ENCODE measurements at places on chromosomes 5 and 9. TPM values are rescaled to one million over a fixed set of nuclear protein-coding genes. Genes with fewer than 3 reads are reported as not detected.
A peak's percentile ranks its signal among the peaks of the same experiment; 100 is the strongest.

DNA sequence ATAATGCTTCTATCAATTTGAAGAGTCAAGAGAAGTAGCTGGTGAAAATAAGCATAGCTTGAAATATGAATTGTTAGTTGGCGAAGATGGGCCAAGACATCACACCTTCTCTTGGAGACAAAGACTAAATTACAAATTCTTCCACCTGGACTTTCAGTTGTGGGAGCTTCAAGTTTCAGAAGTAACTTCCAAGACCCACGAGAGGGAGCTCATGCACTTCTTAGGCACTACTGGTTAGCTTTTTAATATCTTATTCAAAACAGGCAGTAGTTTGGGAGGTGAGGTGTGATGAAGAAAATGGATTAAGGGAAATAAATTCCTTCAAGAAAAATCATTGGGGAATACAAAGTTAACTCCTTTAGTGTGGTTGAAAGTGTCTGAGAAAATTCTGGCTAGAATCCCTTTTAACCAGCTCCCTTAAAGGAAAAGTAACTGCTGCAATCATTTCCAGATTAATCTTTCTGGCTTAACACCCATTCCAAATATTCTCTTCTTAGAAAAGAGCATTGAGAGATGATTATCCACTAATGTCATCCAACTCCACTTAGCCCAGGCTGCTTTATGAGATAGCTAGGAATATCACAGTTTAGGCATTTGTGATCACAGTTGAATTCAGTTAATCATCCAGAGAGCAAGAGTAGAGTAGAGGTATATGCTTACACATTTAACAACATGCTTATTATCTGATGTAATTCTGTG lies 139.5 kb upstream of the DMRTA1 start:
- H3K27me3 ChIP-seq = no peaks in the 10 kb centered on the region
- H3K4me3 ChIP-seq = no peak overlapping the region
- peak; percentile 54 for DNase-seq
- no peak overlapping the region for H3K27ac ChIP-seq
- H3K36me3 ChIP-seq = no peaks in the 10 kb centered on the region

DNA sequence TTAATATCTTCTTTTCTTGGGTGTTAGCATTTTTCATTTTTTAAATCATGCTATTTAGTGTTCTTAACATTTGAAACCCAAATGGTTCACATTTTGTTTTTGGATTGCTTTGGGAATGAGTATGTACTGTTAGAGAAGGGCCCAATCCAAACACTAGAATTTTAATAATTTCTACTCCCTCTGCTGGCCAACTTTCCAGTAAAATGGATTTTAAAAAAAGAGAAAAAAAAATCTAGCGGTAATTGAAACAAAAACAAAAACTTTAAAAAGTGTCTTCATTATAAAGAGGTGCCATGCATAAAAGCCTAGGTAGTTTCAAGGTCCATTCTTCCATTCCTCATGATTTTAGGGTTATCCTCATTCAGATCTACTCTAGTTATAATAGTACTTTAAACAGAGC lies 32.1 kb upstream of the RICTOR start:
- H3K27me3 ChIP-seq = no peaks in the 10 kb centered on the region
- no peak for DNase-seq
- H3K27ac ChIP-seq = no peak overlapping the region

DNA sequence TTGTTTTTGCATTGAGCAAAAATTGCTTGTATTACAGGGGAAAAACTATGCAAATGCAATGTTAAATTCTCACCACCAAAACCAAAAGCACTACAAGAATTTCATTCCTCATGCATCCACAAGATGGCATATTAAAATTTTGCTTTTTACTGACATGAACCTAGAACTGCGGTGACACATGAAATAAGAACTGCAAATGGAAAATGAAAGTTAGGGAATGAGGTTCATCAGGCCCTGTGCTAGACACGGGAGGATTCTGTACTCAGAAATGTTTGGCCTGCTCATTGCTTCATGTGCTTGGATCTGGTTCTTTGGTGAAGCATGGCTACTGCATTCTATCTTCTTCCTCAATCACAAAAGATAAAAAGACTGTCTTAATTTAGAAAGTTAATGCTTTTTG lies 9.1 kb upstream of the RFK start:
- no peaks in the 10 kb centered on the region for H3K36me3 ChIP-seq
- no peak overlapping the region for H3K4me3 ChIP-seq
- peak; percentile 83 for DNase-seq
- no peaks in the 10 kb centered on the region for H3K27me3 ChIP-seq

GRCh38 chr5:150322202-150322601 lies 19.5 kb upstream of the ARSI start:
- H3K27ac ChIP-seq = no peak overlapping the region
- peak; percentile 18 for DNase-seq
- no peaks in the 10 kb centered on the region for H3K36me3 ChIP-seq
- H3K4me1 ChIP-seq = peaks cover 24% of the 10 kb centered on the region
- peaks cover 3% of the 10 kb centered on the region for H3K27me3 ChIP-seq
- no peak overlapping the region for H3K4me3 ChIP-seq

- no peak overlapping the region for H3K4me3 ChIP-seq
- H3K4me1 ChIP-seq = peaks cover 4% of the 10 kb centered on the region
- no peak for DNase-seq
- H3K27ac ChIP-seq = no peak overlapping the region
These were observed 346.3 kb downstream of the TMEM167A start for GRCh38 chr5:82730913-82731312.

- H3K27me3 ChIP-seq = peaks cover 15% of the 10 kb centered on the region
- no peaks in the 10 kb centered on the region for H3K4me1 ChIP-seq
- no peak overlapping the region for H3K4me3 ChIP-seq
These were observed 32.3 kb upstream of the NRG2 start for GRCh38 chr5:140075371-140075770.

GRCh38 chr5:176540476-176540899 lies 3.3 kb upstream of the RNF44 start:
- DNase-seq = no peak
- H3K36me3 ChIP-seq = no peaks in the 10 kb centered on the region
- no peaks in the 10 kb centered on the region for H3K27me3 ChIP-seq
- peaks cover 41% of the 10 kb centered on the region for H3K4me1 ChIP-seq
- no peak overlapping the region for H3K4me3 ChIP-seq
- no peak overlapping the region for H3K27ac ChIP-seq

GFI1B gene
- total RNA-seq = not detected

GRCh38 chr9:106419829-106420228 lies 443.1 kb upstream of the ZNF462 start:
- H3K36me3 ChIP-seq = no peaks in the 10 kb centered on the region
- no peak overlapping the region for H3K27ac ChIP-seq
- no peak overlapping the region for H3K4me3 ChIP-seq
- H3K4me1 ChIP-seq = no peaks in the 10 kb centered on the region
- DNase-seq = no peak

CBY3 gene
- total RNA-seq = not detected

DNA sequence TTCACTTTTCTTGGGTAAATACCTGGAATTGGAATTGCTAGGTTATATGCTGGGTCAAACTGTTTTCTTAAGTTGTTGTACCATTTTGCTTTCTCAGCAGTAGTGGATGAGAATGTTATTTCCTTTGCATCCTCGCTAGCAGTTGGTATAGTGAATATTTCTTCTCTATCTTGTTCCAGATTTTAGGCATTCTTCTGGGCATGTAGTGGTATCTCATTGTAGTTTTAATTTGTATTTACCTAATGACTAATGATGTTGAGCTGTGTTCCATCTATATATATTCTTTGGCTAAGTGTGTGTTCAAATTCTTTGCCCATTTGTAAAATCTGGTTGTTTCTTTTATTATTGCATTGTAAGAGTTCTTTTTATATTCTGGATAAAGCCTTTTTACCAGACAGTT lies 333.3 kb downstream of the MAT2B start:
- no peak for DNase-seq
- H3K4me3 ChIP-seq = no peak overlapping the region
- H3K27me3 ChIP-seq = no peaks in the 10 kb centered on the region
- no peak overlapping the region for H3K27ac ChIP-seq

KIF2A gene
- total RNA-seq = 57.7 TPM

DNA sequence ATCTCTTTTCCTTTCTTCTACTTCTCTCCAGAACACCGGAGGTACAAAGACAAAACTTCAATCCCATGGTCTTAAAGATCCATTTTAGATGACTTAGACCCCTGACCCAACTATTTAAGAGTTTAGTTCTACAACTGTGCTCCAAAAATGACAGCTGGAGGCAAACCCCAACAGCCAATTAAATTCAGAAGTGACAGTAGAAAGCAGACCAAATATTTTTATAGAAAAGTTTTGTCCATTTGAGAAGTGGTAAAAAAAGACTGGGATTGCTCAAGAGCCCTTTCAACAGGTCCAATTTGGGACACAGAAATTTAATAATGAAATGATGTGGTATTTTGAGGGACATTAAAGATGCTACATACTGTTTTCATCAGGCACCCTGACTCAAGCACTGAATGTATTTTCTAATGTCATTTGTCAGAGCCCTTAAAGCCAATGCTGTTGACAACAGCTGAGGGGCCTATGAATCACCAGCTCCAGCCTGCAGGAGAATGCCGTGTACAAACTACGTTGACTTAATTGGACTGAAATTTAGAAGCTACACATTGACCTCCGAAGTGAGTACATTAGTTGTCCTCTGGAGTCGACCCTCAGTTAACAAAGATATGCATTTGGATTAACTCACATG lies 147.5 kb upstream of the PIK3R1 start:
- no peak for DNase-seq
- H3K4me1 ChIP-seq = no peaks in the 10 kb centered on the region
- no peak overlapping the region for H3K27ac ChIP-seq
- no peak overlapping the region for H3K4me3 ChIP-seq
- no peaks in the 10 kb centered on the region for H3K27me3 ChIP-seq

- H3K27ac ChIP-seq = peak overlapping the region; percentile 84
- H3K4me3 ChIP-seq = peak overlapping the region; percentile 59
- H3K27me3 ChIP-seq = no peaks in the 10 kb centered on the region
- H3K36me3 ChIP-seq = no peaks in the 10 kb centered on the region
- H3K4me1 ChIP-seq = peaks cover 13% of the 10 kb centered on the region
These were observed 48.2 kb downstream of the DAB2IP start for GRCh38 chr9:121699571-121700164.

PITX1 gene
- 0.42 TPM for total RNA-seq

GRCh38 chr9:127913682-127914081 lies 3.2 kb downstream of the ST6GALNAC4 start:
- no peak overlapping the region for H3K27ac ChIP-seq
- H3K36me3 ChIP-seq = peaks cover 24% of the 10 kb centered on the region
- H3K27me3 ChIP-seq = no peaks in the 10 kb centered on the region
- DNase-seq = no peak

GRCh38 chr5:138755084-138755748 lies 2.0 kb downstream of the CTNNA1 start:
- peak overlapping the region; percentile 86 for H3K4me3 ChIP-seq
- no peak for DNase-seq
- H3K27me3 ChIP-seq = no peaks in the 10 kb centered on the region
- no peaks in the 10 kb centered on the region for H3K36me3 ChIP-seq
- peaks cover 17% of the 10 kb centered on the region for H3K4me1 ChIP-seq

DNA sequence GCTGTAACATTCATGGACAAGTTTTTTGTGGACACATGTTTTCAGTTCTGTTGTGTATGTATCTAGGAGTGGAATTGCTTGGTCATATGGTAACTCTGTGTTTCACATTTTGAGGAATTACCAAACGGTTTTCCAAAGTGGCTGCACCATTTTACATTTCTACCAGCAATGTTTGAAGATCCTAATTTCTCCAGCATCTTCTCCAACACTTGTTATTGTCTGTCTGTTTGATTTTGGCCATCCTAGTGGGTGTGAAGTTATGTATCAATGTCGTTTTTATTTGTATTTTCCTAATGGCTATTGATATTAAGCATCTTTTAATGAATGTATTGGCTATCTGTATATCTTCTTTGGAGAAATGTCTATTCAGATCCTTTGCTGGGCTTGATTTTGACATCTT lies 6.9 kb downstream of the TMEFF1 start:
- no peak overlapping the region for H3K27ac ChIP-seq
- H3K36me3 ChIP-seq = no peaks in the 10 kb centered on the region
- H3K4me3 ChIP-seq = no peak overlapping the region
- H3K27me3 ChIP-seq = no peaks in the 10 kb centered on the region
- H3K4me1 ChIP-seq = no peaks in the 10 kb centered on the region

GRCh38 chr9:118618084-118618483 lies 751.2 kb downstream of the BRINP1 start:
- H3K4me3 ChIP-seq = no peak overlapping the region
- DNase-seq = no peak
- no peaks in the 10 kb centered on the region for H3K36me3 ChIP-seq
- no peak overlapping the region for H3K27ac ChIP-seq
- no peaks in the 10 kb centered on the region for H3K27me3 ChIP-seq

Measured in endothelial cell of umbilical vein (primary cell).